ENCODE measurements at places on chromosomes 7 and 10.

DNA sequence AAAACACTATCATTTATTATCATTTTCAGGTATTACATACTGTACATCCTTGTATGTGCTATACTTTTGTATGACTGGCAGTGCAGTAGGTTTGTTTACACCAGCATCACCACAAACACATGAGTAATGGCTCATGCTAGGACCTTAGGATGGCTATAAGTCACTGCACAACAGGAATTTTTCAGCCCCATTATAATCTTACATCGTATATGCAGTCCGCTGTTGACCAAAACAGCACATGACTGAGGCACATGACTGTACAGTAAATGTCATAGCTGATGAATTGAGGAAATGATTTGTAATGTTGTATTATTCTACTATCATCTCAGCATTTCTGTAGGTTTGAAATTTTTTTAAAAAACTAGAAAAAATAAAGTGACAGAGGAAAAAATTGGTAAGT lies 38.6 kb downstream of the BPGM start:
- no peak for DNase-seq

DNA sequence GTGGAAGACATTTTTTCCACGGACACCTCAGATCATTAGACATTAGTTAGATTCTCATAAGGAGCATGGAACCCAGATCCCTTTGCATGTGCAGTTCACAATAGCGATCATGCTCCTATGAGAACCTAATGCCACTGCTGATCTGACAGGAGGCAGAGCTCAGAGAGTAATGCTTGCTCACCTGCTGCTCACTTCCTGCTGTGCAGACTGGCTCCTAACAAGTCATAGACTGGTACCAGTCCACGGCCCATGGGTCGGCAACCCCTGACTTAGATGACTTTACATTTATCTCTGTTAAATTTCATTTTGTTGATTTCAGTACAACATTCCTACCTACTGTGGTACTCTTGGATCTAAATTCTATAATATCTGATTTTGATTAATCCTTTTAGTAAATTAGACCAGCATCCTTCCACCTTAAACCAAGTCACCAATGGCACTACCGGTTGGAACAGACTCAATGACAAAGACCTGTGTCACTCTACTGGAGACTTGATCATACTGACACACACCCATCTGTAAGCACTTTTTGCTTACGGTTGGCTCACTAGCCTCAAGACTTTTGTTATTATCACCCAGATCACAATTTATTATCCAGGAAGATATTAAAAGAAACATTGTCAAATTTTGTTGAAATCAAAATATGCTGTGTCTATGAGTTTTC lies 8.0 kb upstream of the CCDC71L start:
- DNase-seq: no peak

DNA sequence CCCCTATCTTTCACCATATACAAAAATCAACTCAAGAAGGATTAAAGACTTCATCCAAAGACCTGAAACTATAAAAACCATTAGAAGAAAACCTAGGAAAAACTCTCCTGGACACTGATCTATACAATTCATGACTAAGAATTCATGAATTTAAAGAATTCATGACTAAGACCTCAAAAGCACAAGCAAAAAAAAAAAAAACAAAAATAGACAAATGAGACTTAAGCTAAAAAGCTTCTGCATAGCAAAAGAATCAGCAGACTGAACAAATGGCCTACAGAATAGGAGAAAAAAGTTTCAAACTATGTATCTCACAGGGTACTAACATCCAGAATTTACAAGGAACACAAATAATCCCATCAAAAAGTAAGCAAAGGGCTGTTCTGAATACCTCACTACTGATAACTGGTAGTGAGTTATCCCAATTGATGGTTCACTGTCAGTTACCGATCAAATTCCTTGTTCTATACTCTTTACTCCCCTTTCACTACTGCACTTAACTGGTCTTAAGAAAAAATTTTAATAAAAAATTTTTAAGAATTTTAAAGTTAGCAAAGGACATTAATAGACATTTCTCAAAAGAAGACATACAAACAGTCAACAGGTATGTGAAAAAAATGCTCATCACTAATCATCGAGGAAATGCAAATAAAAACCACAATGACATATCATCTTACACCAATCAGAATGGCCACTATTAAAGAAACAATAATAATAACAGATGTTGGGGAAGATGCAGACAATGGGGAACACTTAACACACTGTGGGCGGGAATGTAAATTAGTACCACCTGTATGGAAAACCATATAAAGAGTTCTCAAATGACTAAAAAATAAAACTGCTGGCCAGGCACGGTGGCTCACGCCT lies 33.2 kb downstream of the KMT2C start:
- DNase-seq: no peak

DNA sequence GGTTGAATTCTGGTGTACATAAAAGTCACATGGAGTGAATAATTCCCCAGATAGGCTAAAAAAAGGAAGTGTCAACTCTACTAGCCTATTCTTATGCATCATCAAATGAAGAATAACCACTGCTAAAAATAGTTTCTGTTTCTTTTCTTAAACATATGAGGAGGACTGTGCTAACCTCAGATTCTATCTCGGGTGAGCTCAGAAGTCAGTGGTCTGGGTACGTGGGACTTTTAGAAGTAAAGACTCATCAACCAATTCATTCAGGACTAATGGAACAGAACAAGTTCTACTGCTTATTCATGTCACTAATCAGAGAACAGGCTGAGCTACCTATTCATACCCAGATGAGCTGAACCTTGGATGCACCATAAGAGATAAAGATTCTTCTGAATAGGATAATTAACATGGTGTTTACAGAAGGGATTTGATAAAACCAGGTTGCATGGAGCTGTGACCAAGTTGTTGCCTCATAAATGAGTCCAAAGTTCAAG lies 9.5 kb upstream of the ASAH2 start:
- peak; percentile 14 for DNase-seq

DNA sequence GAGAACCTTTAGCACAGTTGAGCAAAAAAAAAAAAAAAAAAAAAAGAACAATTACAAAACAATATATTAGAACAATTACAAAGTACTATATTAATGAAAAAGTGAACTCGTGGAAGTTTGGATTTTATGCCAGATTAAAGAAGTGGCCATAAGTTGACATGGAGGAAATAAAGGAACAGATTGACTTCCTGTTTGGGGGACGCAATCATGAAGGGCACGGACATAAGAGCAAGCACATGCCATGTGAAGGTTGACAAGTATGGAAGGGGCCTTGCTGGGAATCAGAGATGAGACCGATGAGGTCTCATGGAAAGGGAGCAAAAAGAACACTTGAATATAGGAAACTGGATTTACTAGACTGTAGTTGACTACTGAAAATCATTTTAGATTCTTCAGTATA lies 61.7 kb downstream of the ICA1 start:
- no peak for DNase-seq

DNA sequence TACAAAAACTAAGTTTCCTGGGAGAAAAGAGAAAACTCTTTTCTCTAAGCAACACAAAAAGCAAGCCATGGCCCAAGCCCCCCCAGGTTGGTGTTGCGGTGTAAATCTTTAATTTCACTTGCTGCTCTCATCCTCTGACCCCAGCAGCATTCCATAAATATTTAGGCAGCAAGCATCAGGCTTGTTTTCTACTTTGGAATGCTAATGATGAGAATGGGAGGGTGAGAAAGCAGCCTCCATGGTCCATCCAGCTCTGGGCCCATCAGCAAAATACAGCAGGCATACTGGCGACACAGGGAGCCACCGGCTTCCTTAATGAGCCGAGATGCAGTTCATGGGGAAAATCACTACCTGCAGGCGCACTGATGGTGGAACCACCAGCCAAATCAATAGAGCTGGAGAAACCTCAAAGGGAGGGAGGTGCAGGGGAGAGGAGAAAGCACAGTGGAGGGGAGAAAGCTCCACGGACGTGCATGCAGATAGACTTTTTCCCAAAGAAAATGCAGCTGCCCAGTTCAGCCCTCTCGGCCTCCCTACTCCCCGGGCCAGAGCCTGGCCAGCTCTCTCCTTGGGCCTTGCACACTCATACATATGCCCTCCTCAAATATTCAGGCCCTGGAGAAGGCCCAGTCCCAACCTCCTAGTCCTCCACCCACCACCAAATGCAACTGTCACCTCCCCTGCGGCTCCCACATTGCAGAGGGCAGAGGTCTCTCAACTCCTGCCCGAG lies 131.9 kb downstream of the GRID1 start:
- no peak for DNase-seq

- DNase-seq: no peak
These were observed 736.4 kb upstream of the PHF14 start for GRCh38 chr7:10237306-10237705.

- no peak for DNase-seq
These were observed 13.7 kb downstream of the MYL10 start for GRCh38 chr7:101615446-101615845.

DNA sequence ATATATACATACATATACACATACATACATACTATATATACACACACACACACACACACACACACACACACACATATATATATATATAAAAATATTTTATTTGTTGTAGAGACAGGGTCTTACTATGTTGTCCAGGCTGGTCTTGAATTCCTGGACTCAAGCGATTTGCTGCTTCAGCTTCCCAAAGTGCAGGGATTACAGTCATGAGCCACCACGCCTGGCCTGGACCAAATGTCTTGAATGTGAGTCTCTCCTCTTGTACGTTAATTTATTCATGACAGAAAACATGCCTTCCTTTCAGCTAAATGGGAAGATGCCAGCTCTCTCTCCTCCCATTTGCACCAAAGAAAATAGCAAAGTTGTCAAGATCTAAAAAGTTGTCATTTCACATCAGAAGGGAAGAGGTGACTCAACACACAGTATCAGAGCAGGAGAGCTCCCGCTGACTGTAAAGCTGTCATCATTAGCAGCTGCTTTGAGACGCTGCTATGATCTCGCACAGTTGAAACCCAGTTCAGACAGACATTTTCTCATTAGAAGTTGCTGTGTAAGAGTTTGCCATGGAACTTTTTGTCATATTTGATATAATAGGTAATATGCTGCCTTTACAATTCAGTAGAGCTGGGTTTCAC lies 224.3 kb downstream of the SFMBT2 start:
- peak; percentile 86 for DNase-seq

- no peak for DNase-seq
These were observed 192.4 kb upstream of the SH2B2 start for GRCh38 chr7:102094316-102094650.

DNA sequence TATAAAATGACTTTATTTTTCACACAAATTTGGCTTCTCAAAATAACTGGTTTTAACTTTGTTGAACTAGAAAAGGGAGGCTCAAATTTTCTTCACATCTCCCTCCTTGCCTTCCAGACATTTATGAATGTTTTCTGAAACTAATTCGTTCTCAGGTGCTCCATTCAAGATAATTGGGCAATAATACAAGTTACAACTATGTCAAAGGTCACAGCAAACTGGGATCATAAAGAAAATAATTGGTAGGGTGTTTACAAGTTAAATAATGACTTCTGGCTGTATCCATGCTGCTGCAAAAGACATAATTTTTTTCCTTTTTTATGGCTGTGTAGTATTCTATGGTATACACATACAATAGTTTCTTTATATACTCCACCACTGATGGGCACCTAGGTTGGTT lies 75.3 kb downstream of the MINPP1 start:
- no peak for DNase-seq

GRCh38 chr7:2521341-2521745 lies 1.8 kb downstream of the LFNG start:
- DNase-seq: peak; percentile 27

- no peak for DNase-seq
These were observed 11.7 kb upstream of the HILPDA start for GRCh38 chr7:128443831-128444600.

- peak; percentile 68 for DNase-seq
These were observed 72.7 kb downstream of the LHPP start for GRCh38 chr10:124534231-124534798.

GRCh38 chr7:113015034-113015645 lies 71.5 kb downstream of the GPR85 start:
- no peak for DNase-seq

GRCh38 chr10:24722676-24723385 lies 856 bp downstream of the ARHGAP21 start:
- DNase-seq: peak; percentile 2

- DNase-seq: no peak
These were observed 408.6 kb upstream of the PFKP start for GRCh38 chr10:2658780-2659179.

DNA sequence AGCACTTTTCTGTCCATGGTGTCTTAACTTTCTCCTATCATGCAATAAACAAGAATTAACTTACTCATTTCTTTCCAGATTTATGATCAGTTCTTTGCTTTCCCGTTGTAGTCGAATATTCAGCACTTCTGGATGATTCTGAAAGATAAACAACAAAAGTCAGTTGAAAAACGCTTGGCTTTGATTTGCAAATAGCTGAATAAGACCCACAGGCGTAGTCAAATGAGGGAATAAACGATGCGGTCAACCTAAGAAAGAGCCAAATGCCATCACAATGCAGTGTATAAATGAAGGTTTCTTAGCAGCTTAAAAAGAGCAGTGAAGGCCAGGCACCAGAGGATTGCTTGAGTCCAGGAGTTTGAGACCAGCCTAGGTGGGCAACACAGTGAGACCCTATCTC lies 109.4 kb downstream of the ADAM12 start:
- no peak for DNase-seq

- peak; percentile 23 for DNase-seq
These were observed 48.9 kb upstream of the HABP2 start for GRCh38 chr10:113503930-113504329.

DNA sequence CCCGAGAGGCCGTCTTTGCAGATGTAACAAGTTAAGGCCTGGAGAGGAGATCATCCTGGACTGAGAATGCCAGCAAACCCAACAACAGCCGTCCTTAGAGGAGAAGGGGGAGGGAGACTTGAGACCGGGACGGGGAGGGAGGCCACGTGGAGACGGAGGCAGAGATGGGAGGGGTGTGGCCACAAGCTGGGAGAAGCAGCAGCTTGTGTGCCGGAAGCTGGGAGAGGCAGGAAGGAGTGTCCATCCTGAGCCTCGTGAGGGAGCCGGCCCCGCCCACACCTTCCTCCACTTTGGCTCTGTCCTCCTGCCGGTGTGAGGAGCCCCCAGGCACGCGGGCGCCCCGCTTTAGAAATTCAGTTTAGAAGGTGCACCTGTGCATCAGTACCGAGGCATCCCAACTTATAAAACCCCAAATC lies 95.7 kb downstream of the DNAJB6 start:
- DNase-seq: no peak

DNA sequence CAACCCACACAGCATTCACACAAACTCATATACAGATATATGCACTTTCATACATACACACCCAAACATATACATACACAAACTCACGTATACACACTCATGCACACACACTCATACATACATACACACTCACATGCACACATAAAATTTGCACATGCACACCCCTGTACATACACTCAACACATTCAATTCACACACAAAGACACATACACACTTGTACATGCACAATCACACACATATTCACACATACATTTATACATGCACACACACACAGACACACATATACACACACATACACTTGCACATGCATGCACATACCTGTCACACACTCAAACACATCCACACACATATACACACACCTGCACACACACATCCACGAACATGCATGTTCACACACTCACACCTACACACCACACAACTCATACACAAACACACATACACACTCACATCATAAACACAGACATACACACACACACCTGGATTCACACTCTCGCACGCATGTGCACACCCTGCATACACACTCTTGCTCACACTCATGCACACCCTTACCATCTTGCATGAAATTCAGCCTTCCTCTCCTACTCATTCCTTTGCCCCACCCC lies 451.2 kb downstream of the GRID1 start:
- DNase-seq: no peak
